ENCODE measurements at places on chromosomes 7 and 10.

GRCh38 chr7:101915000-101915399 lies 97.6 kb downstream of the CUX1 start:
- no peak for DNase-seq

DNA sequence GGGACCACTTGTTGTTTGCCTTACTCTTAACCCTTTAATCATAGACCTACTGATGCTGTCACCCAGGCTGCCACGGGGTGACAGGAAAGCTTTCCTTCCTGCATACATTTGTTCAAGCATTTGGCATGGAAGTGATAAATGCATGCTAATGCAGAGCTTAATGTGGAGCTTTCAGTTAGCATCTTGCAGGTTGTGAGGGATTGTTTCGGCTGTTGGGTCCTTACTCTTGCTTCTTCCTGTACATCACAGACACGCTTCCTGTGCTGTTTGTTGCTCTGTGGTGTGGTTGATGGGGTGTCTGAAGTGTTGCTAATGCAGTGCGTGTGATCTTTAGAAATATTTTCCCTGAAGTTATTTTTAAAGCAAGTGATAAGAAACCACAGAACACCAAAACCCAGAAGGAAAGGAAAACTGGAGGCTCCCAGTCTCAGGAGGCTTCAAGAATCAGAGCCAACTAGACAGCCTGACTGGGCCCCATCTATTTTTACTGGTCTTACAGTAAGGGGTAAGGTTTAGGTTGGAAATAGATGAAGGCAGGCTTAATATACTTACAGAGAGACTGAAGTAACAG lies 143.1 kb downstream of the CHN2 start:
- DNase-seq = no peak

- DNase-seq = no peak
Measured at GRCh38 chr7:3244241-3244814, 56.7 kb upstream of the SDK1 start.

- no peak for DNase-seq
Measured at GRCh38 chr10:42149722-42150427, 488.5 kb downstream of the ZNF33B start.

DNA sequence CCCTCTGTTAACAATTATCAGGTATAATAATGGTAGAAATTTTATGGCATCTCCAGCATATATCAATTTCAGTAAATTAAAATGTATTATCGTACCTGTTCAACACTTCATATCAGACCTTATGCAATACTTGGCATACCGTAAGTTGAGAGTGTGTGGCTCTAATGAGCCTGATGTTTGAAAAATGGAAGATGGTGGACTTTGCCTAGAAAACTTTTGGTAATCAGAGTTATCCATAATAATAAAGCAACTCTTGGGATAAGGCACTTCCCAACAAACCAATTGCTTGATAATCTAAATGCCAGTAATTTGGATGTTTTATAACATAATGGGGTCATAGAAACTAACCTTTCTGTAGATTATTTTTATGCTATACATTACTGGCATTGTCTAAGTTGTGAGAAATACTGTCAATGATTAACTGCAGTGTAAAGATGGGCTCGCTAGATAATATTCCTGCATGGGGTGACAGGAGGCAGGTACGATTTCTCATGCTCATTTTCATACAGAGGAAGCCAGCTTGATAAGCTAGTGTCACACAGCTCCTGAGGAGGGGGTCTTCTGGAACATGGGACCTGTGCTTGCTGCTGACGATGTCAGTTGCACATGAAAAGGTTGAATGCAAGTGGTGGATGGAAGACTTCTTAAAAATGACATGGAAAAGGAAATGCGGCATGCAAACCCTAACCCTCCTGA lies 27.8 kb upstream of the DMBT1 start:
- DNase-seq = no peak
